Spleen (tissue), 13 donors: ENCODE measurements at places on chromosomes 5 and 9. TPM values are rescaled to one million over a fixed set of nuclear protein-coding genes. Genes with fewer than 3 reads are reported as not detected.

- DNase-seq: no peak
These were observed 566.6 kb downstream of the ZNF608 start for GRCh38 chr5:124179819-124180218.

DNA sequence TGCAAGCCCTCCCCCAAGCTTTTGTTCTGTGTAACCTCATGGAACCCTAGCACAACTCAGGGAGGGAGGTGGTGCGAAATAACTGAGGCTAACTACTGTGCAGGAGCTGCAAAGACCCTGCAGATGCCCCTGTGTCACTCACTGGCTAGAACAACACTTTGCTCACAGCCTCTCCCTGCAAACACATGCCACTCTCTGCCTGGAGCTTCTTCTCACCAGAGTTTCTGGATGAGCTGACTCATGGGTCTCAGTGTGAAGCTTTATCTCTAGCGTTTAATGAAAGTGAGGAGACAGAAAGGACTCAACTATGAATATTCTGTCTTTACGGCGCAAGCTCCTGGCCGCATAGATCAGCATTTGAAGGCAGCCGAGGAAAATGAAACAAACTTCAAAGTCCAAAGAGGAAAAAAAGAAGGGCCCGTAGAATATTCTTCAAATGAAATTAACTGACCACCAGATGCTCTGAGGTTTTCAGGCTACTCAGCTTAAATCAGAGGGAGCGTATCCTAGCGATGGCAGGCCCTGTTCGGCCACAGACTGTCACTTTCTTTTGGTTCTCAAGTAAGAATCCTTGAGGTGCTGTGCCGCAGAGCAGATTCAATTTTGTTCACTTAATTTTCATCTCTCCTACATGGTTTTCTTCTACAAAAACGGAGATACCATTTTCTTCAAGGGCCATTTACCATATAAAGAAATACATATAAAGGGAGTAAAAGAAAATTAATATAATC, 77.7 kb upstream of the TAS2R1 start:
- DNase-seq: no peak

- no peak for DNase-seq
These were observed 277.4 kb downstream of the FANCC start for GRCh38 chr9:95040106-95040505.

DNA sequence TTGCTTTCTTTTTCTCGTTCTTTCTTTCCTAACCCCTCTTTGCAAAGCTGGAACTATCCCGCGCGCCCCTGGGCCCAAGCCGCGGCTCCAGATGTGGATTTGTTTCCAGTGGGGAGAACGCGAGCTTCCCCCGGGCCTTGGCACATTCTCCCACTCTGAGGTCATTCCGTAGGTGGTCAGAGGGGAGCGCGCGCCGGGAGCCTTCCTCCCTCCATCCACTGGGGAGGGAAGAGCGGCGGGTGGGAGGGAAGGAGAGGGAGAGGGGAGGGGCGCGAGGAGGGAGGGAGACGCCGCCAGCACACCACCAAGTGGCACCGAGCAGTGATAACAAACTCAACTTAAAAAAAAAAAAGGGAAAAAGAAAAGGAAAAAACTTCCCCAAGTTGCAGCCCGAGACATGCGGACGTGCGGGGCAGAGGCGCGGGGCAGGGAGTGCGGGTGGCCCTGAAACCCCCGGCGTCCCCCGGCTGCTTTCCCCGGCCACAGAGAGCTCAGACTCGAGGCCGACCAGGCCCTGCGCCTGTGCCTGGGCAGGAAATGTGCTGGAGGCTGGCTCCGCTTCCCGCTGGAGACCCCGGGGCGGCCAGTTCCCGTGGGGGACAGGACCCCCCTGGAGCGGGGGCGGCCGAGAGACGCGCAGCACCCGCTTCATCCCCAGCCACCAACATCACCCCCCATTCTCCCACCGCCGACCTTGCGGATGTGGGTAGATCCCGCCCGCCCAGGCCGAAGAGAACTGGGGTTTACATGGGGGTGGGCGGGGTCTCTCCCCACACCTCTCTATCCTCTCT, 3.1 kb downstream of the IER5L start:
- peak; percentile 86 for DNase-seq

DNA sequence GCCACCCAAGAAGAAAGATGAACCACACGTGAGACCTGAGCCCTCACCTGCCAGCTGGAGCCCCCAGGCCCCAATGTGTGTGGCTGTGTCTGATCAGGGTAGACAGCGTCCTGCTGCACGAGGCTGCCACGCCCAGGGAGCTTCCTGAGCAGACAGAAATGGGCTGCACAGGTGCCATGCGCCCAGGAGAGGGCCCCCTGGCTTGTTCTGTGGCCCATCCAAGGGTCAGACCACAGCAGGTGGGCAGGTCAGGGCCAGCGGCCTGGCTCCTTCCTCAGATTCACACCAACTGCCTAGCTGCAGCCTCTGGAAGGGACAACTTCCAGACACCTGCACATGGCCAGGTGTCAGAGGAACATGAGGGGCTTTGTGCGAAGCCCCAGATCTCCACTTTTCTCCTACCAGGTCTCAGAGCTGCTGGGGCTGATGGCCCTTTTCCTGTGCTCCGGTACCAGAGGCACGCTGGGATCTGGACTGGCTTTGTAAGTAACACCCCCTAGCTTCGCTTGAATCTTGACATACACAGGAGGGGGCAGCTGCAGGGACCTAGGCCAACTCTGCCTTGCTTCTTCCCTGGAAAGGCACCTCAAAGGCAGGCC, 10.8 kb downstream of the SARDH start:
- peak; percentile 56 for DNase-seq

DNA sequence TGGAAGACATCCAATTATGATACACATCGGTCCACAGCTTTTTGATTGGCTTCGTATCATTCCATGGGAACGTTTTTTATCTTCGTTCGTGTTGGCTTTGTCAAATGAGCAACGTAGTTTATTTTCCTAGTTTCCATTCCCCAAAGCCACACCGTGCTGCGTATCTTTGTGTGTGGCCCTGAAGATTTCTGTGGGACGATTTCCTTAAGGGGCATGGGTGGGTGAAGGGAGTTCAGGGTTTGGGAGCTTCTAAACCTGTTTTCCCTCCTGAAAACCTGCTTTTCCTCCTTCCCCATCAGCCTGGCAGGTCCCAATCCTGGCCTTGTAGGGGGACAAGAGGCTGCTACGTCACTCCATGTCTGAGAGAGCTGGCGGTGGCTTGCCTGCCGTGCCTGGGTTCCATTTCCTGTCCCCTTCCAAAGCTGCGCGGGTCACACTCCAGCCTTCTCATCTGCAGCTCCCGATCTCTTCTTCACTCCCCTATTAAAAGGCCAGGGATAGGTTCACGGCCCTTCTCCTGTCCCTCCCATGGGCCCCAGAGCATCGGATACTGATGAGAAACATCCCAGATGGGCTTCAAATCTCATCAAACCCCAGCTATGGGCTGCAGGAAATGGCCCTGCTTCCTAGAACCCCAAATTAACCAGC, 23.5 kb upstream of the ASS1 start:
- DNase-seq: no peak

DNA sequence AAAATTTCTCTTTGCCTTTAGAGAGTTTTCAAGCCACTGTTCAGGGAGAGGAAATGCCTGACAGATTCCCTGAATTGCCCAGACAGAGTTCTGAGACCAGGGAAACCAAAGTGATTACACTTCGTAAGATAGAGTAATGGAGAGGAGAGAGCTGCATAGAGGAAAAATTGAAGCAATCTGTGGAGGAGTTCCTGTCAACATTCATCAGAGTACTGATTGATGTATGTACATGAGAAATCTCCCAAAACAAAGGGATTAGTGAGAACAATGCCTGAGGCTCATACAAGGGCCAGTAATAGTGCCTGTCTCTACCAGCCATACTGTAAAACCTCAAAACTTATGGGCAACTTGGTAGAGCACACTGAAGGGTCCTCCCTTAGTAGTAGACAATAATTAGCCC, 79.0 kb upstream of the TRIM32 start:
- DNase-seq: no peak

DNA sequence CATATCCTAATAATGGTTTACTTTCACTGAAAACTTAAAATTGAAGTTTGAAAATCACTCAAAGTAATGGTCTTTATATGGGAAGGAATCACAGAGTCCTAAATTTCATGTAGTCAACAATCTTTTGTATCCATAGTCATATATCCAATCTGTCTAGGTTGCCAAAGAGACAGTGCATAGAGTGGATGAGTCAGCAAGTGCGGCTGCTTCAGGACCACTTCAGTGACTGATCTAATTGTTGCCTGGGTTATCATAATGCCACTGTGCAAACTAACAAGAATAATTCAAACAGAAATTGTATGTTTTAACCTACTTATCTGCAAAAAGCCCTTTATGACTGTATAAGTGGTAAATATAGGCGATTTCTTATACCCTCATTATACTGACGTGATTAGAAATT, 211.3 kb upstream of the PRR16 start:
- DNase-seq: no peak

GRCh38 chr9:137312852-137313325, 10.8 kb upstream of the NRARP start:
- DNase-seq: peak; percentile 68

- DNase-seq: no peak
These were observed 51.6 kb downstream of the ENTREP1 start for GRCh38 chr9:69376651-69377050.

- no peak for DNase-seq
These were observed 99.6 kb downstream of the LIFR start for GRCh38 chr5:38456657-38457399.

- peak; percentile 98 for DNase-seq
These were observed 85.0 kb upstream of the MELK start for GRCh38 chr9:36487482-36488388.

DNA sequence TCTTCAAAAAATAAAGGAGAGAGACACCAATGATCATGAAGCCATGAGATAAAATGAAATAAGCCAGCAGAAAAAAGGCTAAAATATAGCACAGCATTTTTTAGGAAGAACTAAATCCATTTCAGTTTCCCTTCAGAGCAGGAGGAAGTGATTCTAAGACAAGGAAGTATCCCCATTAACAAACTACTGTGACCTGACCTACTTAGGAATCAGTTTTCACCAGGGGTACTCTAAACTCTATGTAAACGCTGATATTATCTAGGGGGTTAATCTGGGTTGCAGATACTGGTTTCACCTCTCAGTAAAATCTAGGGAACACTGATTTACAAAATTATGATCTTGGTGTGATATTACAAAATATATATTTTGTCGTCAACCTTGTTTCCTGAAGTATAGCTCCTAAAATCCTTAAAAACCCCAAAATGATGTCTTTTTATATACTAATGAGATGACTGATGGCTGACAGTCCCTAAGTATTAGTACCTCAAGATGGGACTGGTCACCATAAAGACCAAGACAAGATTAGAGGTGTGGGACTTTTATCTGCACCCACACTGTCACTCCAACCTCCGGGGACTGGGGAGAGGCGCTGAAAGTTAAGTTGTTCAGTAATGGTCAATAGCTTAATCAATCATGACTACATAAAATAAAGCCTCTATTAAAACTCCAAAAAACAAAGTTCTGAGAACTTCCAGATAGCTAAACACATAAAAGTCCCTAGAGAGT, 2.9 kb upstream of the FNBP1 start:
- DNase-seq: no peak

DNA sequence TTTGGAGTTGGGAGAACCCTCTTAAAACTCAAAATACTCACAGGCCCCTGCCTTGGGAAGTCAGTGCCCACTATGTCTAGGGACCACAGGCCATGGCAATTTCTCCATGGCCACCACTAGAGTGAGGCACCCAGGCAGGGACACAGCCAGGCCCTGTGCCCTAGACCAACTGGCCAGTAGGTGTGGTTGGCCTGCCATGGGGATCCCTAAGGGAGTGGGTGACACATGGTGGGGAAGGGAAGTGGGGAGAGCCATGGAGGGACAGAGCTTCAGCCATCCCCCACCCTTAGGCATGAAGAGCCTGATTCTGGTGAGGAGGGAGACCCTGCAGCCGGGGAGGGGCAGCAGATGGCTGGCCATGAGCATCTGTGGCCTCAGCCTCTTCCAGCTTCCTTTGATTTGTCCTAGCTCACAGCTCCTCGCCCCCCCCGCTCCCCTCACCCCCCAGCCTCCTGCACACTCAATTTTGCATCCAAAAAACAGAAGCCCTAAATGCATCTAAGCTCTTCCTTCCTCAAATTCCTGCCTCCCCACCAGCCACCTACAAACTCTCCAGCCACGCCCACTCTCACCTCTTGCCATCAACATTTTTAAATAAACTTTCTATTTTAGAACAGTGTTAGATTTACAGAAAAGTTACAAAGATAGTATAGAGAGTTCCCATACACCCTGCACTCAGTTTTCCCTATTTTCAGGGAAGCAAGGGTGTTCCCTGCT, 1.6 kb upstream of the DBN1 start:
- DNase-seq: no peak

GRCh38 chr5:50738864-50739263, 72.4 kb downstream of the PARP8 start:
- DNase-seq: no peak

DNA sequence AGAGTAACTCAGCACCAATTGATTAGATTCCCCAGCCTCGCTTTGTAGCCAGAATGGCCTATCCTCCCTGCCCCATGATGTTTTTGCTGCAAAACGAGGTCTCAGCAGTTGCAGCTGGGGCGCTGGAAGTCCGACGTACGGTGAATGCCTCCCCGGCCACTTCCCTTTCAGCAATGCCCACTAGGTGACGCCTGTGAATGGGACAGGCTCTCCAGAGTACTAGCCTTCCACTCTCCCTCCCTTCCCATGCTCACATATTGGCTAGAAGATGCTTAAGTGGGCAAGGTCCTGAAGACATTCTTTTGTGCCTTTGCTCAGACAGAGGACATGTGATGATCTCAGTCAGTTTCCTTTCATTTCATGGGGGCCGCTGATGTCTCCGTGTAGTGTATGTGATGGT, 50.8 kb downstream of the DMRT2 start:
- DNase-seq: no peak

DNA sequence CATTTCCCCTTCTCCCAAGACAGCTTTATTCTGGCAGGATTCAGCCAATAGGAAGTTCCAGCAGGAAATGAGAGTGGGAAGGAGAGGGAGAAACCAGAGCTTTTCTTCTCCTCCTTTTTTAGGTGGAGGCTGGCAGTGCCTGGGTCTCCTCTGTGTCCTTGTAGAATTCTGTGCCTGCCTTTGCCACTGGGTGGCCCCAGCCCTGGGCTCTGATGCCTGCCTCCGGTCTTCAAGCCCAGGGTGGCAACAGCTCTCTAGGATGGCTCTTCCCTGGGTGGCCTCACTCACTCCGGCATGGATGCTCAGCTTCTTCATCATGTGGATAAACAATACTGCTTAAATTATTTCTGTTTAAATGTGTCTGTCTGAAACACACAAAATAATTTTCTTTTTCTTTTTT, 694.8 kb downstream of the SEMA5A start:
- DNase-seq: no peak

GRCh38 chr5:58012801-58013315, 447.0 kb downstream of the PLK2 start:
- no peak for DNase-seq

GRCh38 chr5:165015547-165015946, 1510.1 kb downstream of the MAT2B start:
- DNase-seq: no peak

The ADAMTS16 gene
- not detected for polyA plus RNA-seq

The C6 gene
- 0.02 TPM for polyA plus RNA-seq

The ANKHD1 gene
- 30.5 TPM for polyA plus RNA-seq

The ZDHHC11 gene
- 2.8 TPM for polyA plus RNA-seq

The GRM6 gene
- polyA plus RNA-seq: not detected

The PCDH12 gene
- 5.2 TPM for polyA plus RNA-seq

The LCN15 gene
- polyA plus RNA-seq: not detected

The LECT2 gene
- not detected for polyA plus RNA-seq
